ENCODE measurements at places on chromosomes 5 and 9.

DNA sequence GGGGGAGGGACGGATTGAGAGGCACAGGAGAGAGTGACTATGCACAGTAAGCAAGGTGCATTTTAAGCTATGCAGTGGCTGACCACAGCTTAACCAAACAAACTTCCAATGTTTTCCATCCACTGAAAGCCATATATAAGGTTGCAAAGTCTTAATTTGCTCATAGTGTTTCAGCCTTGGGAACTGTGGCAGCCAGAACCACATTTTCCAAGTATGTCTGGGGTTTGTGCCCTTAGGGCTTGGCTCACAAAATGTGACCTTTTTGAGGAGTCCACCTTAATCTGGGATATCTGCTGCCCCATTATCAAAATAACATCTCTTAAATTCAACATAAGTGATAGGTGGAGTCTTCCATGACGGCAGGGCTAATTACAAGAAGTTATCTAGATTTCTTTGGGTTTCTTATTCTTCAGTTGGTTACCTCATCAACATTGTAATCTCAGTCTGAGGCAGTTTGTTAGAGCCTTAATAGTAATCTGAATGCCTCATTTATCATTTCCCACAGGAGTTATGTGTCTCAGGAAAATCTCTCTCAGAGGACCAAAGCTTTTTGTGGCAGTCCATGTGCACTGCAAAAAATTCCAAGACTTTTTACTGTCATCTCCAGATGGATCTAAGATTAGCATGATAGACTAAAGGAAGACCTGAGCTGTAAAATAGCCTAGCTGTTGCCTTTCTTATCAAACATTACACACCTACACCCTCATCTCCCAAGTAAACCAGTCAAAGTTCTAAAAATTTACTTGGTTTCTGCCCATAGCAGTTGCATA lies 15.2 kb upstream of the UBQLN1 start:
- DNase-seq: no peak

DNA sequence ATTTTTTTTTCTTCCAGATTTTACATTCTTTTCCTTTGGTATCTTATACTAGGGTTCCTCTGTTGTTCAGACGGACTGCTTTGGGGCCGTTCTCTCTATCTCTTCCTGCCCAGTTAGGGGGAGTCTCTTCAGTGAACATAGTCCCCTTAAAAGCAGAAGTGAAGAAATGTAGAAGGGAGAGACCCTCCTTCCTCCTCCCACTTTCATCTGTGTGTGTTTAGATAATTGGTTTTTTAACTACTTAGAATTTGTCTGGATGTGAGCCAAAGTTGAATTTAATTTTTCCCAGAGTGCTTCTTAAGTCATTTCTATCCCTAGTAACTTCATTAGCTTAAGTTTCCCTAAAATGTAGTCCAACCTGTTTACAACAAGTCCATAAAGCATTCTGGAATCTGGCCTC lies 167.5 kb downstream of the HACD4 start:
- no peak for DNase-seq

GRCh38 chr9:18739127-18739526 lies 265.2 kb downstream of the ADAMTSL1 start:
- DNase-seq: no peak

- DNase-seq: no peak
Observed at GRCh38 chr9:91820949-91821880, 128.8 kb downstream of the ROR2 start.

- no peak for DNase-seq
Observed at GRCh38 chr5:14270209-14270702, 127.1 kb downstream of the TRIO start.

DNA sequence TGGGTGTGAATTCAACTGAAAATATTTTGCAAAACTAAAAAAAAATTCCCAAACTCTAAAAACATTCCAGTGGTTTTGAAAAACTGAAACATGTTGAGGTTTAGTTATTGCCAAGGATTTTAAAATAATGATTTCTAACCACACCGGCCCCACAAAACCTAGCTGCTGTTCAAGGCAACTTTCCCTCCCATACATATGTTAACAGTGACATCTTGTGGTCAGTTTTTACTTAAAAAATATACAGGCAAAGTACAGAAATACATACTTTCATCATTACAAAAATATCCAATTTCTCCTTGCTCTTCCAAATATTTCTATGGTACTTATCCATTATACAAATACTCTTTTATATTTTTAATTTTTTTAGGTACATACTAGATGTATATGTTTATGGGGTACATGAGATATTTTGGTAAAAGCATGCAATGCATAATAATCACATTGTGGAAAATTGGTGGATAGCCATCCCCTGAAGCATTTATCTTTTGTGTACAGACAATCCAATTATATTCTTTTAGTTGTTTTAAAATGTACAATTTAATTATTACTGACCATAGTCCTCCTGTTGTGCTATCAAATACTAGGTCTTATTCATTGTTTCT lies 34.4 kb upstream of the MRPS30 start:
- no peak for DNase-seq

GRCh38 chr9:71446106-71446472 lies 322.2 kb downstream of the CEMIP2 start:
- no peak for DNase-seq

DNA sequence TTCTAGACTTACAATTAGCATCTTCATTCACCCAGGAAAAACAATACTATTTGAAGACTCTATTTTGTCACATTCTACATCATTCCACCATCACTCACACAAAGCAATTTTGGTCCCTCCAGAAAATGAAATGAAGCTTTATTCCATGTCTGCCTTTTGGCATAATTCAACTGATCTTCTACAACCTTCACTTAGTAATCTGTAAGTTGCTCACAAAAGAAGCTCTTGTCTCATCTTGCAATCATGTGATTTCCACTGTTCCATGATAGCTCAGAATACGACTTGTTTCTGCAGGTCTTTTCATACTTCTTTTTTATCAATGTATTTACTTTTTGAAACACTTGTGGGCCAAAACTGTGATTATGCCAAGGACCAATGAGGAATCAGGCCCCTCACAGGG lies 261.9 kb upstream of the NR4A3 start:
- no peak for DNase-seq

DNA sequence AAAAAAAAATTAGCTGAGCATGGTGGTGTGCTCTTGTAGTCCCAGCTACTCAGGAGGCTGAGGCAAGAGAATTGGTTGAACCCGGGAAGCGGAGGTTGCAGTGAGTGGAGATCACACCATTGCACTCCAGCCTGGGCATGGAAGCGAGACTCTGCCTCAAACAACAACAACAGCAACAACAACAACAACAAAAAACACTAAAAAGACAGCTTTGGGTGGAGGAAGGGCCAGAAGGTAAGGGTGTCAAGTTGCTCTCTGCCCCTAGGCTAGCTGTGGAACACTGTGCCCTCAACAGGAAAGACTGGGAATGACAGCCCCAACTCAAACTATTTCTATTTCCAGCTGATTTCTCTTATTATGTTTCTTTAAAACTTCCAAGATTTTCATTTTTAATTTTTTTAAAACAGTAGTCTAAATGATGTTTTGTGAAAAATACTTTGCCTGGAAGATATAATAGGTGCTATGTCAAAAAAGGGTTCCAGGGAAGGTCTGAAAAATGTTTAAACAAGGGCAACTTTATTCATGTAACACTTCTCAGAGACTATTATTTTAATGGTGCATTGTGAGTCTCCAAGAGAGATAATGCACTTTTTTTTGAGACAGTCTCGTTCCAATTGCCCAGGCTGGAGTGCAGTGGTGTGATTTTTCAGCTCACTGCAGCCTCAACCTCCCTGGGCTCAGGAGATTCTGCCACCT lies 29.9 kb downstream of the CLINT1 start:
- no peak for DNase-seq

- DNase-seq: no peak
Observed at GRCh38 chr9:124695280-124695890, 75.7 kb downstream of the NR6A1 start.

DNA sequence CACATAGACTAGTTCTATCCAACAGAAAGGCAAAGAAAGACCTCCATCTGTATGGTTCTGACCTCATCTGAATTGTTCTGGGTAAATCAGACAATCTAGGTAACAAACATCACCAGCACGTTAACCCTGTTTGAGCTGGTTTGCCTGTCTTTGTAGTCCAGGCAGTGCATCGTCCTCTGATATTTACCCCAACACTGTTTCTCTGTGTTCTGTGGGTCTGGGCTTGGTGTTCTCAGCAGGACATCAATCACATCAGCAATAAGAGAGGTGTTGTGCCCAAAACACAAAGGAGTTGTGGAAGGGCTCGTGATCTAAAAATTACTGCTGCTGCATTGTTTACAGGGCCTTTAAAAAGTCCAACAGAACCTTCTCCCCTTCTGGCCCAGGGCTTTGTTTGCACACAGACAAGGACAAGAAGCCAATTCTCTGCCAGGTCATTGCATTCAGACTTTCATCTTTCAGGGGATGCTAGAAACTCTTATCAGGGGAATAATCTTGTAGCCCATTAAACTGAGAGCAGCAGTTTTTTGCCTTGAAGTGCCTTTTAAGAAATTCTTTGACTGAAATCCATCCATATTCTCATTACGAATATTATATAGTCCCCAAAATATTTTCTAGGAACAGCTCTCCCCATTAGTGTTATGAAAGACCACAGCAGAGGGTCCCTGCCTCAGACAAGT lies 30.5 kb upstream of the MAP1B start:
- no peak for DNase-seq

GRCh38 chr9:130451509-130452388 lies 7.0 kb downstream of the ASS1 start:
- peak; percentile 30 for DNase-seq

- DNase-seq: no peak
Observed at GRCh38 chr9:125549465-125549871, 157.5 kb downstream of the MAPKAP1 start.

GRCh38 chr5:73446631-73447529 lies 1.7 kb downstream of the FOXD1 start:
- DNase-seq: no peak

- no peak for DNase-seq
Observed at GRCh38 chr9:132066511-132066910, 13.2 kb downstream of the MED27 start.

DNA sequence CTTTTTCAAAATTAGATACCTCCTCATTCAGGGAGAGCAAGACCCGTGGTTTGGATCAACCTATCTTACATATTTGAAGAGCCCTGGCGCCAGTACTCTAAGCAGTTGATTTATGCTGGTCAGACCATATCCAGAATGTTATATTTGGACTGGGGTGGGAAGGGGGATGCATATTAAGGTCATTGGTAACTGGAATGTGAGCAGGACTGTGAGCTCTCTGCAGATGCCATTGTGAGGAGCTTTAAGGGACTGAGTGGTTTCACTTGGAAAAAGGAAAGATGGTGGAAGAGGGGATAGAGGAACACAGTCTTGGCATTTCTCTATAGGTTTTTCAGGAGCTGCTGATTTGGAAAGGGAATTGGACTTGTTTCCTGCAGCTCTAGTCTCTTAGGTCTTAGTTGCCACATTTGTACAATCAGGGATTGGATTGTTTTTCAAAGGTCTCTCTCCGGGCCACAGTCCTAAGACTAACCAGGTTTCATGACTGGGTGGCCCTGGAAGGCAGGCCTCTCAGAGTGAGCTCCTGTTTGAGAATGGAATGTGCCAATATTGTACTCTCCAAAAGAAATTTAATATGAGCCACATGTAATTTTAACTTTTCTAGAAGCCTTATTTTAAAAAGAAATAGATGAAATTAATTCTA lies 25.8 kb upstream of the F2R start:
- no peak for DNase-seq

DNA sequence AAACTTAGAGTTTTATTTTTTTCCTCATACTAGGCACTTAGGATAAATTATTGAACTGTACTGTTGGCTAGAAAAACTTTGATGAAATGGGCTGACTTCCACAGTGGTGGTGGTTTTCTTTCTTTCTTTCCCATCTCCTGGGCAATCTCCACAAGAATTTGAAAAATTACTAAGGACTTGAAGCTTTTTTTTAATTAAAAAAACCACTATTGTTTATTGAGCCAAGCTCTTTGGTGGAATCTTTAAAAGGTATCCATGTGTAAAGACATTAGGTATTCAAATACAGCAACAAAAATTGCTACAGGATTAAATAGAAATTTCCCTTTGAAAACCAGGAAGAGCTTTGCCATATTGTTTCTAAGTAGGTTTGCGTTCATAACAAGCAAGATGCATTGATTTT lies 14.1 kb downstream of the MARCHF6 start:
- no peak for DNase-seq

DNA sequence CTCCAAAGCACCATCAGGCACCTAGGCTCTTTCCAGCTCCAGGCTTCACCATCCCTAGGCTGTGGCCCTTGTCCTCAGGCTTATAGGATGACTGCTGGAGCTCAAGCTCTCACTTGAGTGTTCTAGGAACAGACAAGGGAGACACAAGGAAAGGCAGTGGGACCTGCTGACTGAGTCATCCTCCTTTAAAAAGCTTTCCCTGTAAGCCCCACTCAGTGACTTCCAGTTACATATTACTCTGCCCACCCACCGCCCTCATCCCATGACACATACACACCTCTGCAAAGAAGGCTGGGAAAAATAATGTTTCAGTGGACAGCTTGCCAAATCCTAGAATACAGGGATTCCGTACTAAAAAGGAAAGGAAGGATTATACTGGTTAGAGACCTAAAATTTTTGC lies 154.2 kb upstream of the ZNF366 start:
- DNase-seq: no peak

GRCh38 chr9:137665697-137666512 lies 47.1 kb downstream of the EHMT1 start:
- no peak for DNase-seq

GRCh38 chr9:88998503-88998902 lies 7.2 kb downstream of the S1PR3 start:
- no peak for DNase-seq

DNA sequence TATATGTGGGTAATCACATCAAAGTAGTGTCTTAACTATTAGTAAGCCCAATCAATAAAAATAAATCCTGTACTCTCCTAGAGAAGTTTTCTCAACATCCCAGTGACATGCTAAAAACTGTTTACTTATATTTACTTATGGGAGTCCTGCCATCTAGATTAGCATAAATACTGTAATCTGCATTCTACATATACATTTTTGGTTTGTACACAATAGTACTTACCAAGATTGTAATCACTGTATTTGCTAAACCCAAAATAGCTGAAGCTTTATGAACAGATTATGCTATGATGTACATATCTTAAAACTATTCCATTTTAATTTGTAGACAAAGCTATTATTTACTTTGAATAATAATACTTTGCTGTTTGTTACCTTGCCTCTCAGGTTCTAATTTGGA lies 105.4 kb downstream of the EDIL3 start:
- no peak for DNase-seq

DNA sequence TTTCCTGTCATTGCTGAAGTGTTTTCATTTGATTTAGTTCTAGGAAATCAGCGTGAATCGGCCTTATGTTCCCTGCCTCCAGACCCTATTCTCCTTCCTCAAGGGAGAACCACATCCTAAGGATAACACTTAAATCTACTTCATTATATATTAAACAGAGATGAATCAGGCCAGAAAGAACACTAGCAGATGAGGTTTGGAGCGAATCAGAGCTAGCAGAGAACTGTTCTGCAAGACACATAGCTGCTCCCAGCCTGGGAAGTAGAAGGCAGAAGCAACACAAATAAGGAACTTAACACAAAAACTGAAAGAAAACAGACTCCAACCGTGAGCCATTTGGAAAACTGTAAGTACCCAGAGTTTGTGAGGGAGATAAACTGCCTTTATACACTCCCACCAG lies 718.2 kb downstream of the SEMA5A start:
- DNase-seq: no peak
